ENCODE measurements at places on chromosomes 1 and 21.

- DNase-seq = no peak
Measured at GRCh38 chr1:61121631-61122030, 39.3 kb downstream of the NFIA start.

- DNase-seq = no peak
Measured at GRCh38 chr1:230231774-230232145, 164.7 kb downstream of the GALNT2 start.

- no peak for DNase-seq
Measured at GRCh38 chr21:44896561-44897286, 23.2 kb upstream of the PTTG1IP start.

GRCh38 chr1:59404796-59405195 is 107.9 kb downstream of the FGGY start:
- DNase-seq = no peak

GRCh38 chr1:9782897-9783296 is 40.9 kb downstream of the CLSTN1 start:
- DNase-seq = no peak

- DNase-seq = no peak
Measured at GRCh38 chr1:111162488-111162880, 22.5 kb downstream of the CEPT1 start.

DNA sequence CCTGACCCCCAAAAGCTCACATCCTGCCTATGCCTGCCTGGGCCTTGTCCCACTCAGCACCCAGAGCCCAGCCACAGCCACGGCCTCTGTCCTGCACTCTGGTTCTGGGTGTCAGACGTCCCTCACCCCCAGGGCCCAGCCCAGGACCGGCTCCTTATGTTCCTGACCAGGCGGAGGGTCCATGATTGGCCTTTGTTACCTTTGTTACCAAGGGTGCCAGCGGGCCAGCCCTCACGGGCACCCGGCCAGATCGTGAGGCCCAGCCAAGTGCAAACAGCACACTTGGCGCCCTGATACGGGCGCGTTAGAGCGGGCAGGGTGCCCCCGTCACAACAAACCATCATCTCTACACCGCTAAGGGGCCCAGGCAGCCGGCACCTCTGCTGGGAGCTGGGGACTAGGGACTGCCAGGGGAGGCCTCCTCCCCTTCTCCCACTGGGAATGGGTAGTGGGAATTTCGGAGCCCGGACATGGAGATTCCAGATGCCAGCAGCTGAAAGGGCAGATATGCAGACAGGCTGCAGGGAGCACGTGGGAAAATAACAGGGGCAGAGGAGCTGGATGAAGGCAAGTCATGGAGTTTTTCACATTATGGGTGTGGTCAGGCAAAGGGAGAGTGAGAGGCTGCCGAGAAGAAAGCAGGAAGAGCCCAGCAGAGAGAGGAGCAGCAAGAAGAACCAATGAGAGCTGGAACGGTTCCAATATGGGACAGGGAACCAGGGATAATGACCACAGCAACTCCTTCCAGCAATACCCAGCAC is 22.1 kb downstream of the HSPG2 start:
- DNase-seq = no peak

- DNase-seq = no peak
Measured at GRCh38 chr1:179026813-179027669, 1.3 kb downstream of the FAM20B start.

- no peak for DNase-seq
Measured at GRCh38 chr1:29239142-29239541, 2.8 kb downstream of the PTPRU start.

GRCh38 chr1:149929856-149930255 is 2.3 kb upstream of the SF3B4 start:
- DNase-seq = no peak

DNA sequence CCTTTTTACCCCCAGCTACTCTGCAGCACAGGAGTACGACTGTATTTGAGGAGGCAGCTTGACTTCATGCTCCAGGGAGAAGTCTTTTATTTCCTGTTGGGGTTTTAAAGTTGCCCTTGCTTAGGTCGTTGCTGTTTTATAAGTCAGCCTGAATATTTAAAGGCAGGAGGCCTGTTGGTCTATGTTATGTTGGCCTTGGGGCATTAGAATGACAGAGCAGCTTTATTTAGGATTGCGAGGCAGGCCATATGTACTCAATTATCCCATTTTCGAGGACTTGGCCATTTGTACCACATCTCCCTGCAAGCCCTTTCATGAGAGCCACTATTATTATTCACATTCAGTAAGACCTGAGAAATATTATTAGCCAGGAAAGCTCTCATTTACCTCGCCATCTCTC is 47.0 kb downstream of the KIF26B start:
- DNase-seq = no peak
